CD4-positive, alpha-beta T cell treated with Interleukin-1 beta for 1 hour (primary cell): ENCODE measurements at places on chromosomes 13 and 19.

GRCh38 chr19:44726465-44726864 is 22.0 kb upstream of the BCL3 start:
- DNase-seq: no peak

- no peak for DNase-seq
These were observed 1.5 kb downstream of the PLEKHF1 start for GRCh38 chr19:29666578-29667386.

DNA sequence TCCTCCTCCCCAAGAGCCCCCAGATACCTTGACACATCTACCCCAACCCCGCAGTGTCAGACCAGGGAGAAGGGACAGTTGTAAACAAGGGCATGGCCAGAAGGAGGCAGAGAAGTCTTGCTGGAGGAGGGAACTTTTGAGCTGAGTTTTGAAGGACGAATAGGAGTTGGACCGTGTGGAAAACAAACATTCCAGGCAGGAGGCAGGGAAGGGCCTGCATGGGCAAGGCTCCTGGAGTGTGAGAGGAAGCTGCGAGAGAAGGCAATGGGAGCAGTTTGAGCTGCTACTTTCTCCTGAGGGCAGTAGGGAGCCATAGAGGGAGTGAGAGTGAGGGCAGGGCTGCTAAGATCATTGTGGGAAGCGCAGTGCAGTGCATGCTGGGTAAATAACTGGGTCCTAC is 23.3 kb downstream of the IL12RB1 start:
- no peak for DNase-seq

DNA sequence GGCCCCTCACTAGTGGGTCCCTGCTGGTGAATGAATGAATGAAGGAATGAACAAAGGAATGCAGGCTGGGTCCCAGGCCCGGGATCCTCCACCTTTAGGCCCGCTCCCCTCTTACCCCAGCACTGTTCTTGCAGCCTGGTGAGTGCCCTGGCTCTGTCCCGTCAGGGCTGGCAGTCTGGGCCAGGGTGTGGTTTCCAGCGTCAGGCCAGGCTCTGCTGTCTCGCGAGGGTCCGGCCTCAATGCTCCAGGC is 317 bp downstream of the LYL1 start:
- DNase-seq: no peak

- DNase-seq: no peak
These were observed 1432.4 kb downstream of the UQCRFS1 start for GRCh38 chr19:27780367-27781075.

GRCh38 chr19:28010656-28011055 is 1202.3 kb downstream of the UQCRFS1 start:
- DNase-seq: no peak
